ENCODE measurements at places on chromosomes 13 and 19.

- no peak for DNase-seq
Measured at GRCh38 chr19:5157186-5157585, 183.4 kb downstream of the PTPRS start.

GRCh38 chr19:49189259-49189658 lies 31.7 kb downstream of the TRPM4 start:
- no peak for DNase-seq

GRCh38 chr13:29562786-29563438 lies 32.6 kb downstream of the SLC7A1 start:
- DNase-seq = no peak

DNA sequence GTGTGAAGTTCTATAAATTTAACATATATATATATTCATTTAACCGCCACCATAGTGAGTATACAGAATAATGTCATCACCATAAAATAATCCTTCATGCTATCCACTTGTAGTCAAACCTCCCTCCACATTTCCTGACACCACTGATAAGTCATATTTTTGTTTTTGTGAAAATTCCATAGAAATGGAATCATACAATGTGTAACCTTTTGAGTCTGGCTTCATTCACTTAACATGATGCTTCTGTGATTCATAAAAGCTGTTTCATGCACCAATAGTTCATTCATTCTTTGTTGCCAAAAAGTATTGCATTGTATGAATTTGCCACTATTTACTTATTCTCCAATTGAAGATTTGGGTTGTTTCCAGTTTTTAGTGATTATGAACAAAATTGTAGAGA lies 497.5 kb upstream of the PCDH20 start:
- no peak for DNase-seq

GRCh38 chr19:1763648-1764639 lies 10.6 kb downstream of the ONECUT3 start:
- DNase-seq = no peak
